ENCODE measurements at places on chromosomes 11 and 22.

DNA sequence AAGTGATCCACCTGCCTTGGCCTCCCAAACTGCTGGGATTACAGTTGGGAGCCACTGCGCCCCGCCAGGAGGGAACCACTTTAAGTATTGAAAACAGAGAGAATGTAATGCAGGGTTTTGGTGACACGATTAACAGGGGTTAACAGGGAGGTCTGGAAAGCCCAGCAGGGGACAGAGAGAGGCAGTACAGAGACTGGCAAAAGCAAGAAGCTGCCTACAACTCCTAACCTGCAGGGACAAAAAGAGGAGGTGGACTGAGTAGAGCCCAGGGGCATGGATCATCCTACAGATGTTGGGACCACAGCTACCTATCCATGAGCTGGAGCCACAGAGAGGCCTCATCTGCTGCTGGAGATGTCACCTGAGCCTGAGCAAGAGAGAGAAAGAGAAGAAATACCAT is 1.7 kb upstream of the SPINDOC start:
- no peak for DNase-seq

- DNase-seq: no peak
These were observed 8.0 kb downstream of the IL10RA start for GRCh38 chr11:117993988-117994745.

DNA sequence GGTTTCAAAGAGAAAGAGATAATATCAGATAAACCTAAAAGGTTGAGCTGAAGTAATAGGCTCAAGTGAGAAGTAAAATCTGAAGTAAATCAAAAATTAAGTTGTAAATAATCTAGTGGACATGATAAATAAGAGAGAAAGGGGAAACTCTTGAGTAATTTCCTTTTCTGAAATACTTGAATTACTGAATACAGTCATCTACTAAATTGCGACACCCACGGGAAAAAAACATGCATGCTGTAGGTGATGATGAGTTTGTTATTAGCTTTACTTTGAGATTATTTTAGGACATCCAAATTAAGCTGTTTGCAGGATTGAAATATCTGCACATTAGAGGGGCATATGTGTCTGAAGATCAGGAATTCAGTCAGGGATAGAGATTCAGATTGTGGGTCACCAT is 50.0 kb upstream of the CARD18 start:
- DNase-seq: no peak

- DNase-seq: no peak
These were observed 46.9 kb downstream of the ME3 start for GRCh38 chr11:86625544-86625943.

DNA sequence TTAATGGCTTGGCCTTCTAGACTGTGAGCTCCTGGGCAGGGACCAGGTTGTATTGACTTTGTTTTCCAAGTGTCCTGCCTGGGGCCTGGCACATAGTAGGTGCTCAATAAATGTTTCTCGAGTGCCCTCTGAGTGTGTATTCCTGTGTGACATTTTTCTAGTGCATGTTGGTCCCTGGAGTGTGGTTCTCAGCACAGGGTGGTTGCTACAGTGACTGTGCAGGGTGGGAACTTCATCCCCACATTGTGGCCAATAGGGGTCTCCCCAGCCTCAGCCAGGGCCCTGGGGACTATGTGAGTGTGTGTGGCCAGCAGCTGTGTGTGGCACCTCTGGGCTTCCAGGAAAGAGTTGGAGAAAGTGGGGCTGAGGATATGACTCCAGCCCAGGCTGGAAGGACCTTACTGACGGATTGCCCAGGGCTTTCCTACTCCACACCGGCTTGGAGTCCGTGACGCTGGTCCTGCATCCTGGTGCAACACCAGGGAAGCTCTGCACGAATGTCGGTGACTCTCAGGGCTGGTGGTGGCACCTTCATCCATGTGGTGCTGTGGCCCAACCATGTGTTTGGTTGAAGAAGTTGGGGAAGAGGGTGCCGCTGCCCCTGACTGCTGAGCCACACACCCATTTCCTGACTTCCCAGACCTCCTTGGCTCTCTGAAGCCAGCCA is 9.0 kb upstream of the MARK2 start:
- DNase-seq: no peak

DNA sequence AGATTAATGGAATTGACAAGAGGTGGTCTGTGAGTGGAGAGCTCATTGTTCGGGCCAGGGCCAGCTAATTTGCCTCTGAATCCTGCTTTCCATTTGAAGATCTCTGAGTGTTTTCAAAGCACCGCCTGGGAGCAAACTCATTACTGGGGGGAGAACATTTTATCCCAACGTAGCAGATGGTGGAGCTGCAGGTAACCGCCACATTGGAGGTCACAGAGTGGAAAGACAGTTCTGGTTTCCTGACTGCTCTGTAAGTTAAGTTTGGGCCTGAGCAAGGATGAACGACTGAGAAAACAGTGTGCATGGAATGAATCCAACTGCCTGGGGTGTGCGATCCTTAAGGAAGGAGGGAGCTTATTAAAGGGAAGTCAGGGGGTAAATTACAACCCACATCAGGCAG is 30.5 kb downstream of the LMO2 start:
- no peak for DNase-seq

DNA sequence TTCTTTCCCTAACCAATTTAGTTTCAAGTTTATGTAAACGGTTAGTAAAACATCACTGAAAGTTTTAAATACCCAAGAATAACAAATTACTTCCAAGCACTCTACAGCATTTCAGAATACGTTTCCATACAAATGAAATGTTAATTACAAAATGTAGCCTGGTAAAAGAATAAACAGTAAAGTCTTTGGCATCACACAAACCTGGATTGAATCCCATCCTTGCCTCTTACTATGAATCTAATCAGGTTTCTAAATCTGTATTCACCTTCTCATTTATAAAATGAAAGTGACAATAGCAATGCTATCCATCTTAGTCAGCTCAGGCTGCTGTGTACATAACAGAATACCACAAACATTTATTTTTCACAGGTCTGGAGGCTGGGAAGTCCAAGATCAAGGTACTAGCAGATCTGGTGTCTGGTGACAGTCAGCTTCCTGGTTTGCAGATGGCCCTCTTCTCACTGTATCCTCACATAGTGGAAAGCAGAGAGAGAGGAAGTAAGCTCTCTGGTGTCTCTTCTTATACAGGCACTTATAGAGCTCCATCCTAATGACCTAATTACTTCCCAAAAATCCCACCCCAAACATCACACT is 19.2 kb downstream of the FAM168A start:
- no peak for DNase-seq

- DNase-seq: no peak
These were observed 82.9 kb downstream of the CCDC34 start for GRCh38 chr11:27280140-27280539.

- no peak for DNase-seq
These were observed 46.4 kb upstream of the AMOTL1 start for GRCh38 chr11:94721565-94722292.

- no peak for DNase-seq
These were observed 22.9 kb downstream of the STX3 start for GRCh38 chr11:59778122-59778521.

DNA sequence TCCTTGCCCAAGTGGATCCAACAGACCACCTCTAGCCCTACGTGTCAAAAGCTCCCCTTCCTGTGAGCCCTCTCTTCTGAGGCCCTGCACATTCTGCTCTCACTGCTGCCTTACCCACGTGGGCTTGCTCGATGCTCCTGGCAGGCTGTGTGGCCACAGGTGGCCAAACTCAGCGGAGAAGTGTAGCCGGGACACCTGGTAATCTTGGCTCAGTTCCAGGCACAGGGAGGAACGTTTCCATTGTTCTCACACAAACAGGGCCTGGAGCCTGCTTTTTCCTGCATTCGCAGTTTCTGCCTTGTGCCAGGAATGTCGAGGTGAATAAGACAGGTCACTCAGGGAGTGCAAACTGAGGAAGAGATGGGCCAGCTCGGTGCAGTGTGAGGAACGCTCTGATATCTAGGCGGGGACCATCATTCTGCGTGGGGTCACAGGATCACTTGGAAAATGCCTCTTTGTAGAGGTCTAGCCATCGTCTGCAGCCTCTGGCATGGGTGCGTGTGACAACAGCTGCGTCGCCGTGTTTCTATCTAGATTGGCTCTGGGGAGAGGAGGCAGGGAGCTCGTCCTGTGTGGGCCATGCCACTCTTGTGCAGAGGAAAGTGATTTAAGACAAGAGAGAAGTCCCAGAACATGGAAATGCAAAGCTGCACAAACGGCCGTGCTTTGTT is 127.6 kb upstream of the PARVA start:
- no peak for DNase-seq

DNA sequence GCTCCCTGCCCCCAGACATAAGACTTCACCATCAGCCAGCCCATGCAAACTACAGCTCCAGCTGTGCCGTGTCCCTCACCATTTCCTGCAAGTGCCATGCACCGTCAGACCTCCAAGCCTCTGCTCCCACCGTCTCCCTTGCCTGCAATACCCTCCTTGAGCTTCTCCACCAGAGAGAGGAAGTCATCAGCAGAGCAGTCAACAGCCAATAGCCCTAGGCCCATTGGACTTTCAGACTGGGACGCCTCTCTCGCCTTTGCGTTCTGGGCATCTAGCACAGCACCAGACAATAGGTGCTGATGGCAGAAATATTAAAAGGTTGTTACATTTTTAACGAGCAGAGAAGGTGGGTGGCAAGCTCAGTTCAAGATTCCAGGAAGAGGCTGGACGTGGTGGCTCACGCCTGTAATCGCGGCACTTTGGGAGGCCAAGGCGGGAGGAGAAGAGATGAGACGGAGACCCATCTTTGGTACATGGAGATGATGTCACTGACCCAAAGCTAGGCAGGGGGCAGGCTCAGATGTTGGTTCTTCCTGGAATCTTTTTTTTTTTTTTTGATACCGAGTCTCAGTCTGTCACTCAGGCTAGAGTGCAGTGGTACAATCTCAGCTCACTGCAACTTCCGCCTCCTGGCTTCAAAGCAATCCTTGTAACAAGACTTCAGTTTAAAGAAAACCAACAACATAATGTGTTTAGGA is 31.9 kb downstream of the SCGB1A1 start:
- DNase-seq: no peak

- peak; percentile 10 for DNase-seq
These were observed 1.1 kb downstream of the CAVIN3 start for GRCh38 chr11:6319001-6319703.

DNA sequence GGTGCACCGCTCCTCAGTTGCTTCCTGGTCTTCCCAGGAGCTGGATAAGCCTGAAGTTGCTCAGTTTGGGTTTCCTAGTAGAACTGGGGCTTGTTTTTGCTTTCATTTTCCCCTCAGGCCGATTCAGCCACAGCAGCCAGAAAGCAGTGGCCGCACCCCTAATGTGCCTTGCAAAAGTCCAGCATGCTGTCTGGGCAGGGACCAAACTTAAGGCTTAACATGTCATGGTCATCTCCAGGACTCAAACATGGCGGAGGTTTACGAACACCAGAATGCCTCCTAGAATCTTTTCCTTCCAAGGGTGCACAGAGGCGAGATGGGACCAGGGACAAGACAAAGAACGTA is 2.5 kb downstream of the GNG3 start:
- DNase-seq: no peak

- DNase-seq: no peak
These were observed 3.1 kb downstream of the TRPM5 start for GRCh38 chr11:2441171-2441570.

GRCh38 chr11:31560842-31561476 is 51.4 kb downstream of the ELP4 start:
- DNase-seq: no peak

- no peak for DNase-seq
These were observed 37.1 kb upstream of the NFRKB start for GRCh38 chr11:129932381-129933067.

DNA sequence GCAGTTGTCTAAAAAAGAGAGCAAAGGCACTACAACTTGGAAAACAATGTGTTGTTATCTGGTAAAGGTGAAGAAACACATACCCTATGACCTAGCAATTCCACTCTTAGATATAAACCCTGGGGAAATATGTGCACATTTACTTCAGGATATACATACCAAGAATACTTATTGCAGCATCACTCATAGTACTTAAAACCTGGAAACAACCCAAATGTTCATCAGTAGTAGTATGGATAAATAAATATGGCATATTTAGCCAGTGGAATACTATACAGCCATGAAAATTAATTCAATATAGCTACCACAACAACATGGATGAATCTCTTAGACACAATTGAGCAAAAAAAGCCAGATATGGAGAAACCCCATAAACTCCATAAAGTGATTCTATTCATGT is 26.1 kb upstream of the MICAL2 start:
- no peak for DNase-seq

- DNase-seq: no peak
These were observed 16.7 kb upstream of the ACR start for GRCh38 chr22:50721257-50721844.

DNA sequence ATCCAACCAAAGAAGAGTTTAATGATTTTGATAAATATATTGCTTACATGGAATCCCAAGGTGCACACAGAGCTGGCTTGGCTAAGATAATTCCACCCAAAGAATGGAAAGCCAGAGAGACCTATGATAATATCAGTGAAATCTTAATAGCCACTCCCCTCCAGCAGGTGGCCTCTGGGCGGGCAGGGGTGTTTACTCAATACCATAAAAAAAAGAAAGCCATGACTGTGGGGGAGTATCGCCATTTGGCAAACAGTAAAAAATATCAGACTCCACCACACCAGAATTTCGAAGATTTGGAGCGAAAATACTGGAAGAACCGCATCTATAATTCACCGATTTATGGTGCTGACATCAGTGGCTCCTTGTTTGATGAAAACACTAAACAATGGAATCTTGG is 23.9 kb downstream of the KDM4D start:
- DNase-seq: no peak

- no peak for DNase-seq
These were observed 24.8 kb downstream of the RASSF10 start for GRCh38 chr11:13033760-13034533.

DNA sequence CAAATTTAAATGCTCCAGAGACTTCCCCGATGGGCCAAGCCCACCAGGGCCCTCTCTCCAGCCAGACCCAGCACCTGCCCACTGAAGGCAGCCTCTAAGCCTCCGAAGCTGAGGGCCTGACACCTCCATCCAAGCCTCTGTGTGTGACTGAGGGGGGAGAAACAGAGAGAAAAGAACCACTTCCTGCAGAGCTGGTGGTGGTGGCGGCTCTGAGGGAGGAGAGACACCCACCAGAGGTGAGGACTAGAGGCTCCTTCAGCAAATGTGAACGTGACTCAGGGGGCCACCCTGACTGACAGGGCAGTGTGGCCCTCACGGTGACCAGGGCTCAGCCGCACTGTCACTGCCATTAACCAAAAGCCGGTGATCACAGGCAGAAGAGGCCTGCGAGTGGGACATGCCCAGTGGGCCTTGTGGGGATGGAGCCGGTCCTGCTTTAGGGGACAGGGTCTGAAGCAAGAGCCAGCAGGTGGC is 31.0 kb upstream of the CD5 start:
- DNase-seq: no peak

DNA sequence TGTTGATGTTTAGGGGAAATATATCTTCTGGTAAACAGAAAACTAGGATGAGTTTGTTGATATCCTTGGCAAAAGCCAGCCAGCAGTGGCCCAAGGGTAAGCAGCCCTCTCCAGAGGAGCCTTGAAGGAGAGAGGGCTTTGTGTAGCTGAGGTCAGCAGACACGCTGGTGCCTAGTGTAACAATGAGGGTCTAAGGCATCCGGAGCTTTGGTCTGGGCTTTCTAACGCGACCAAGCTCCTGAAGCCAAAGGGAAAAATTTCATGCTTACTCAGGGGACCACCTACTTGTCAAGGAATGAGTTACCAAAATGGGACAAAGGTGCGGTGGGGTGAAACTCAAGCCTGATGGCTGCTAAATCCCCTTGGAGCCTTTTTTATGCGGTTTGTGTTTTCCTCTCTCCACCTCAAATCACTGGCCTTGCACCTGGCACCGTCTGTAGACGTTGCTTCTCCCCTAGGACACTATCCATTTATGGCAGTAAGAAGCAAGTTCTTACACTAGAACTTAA is 134.9 kb downstream of the DBX1 start:
- no peak for DNase-seq

All from thoracic aorta (tissue), 2 donors.